ENCODE measurements at places on chromosomes 6 and 20.
A peak's percentile ranks its signal among the peaks of the same experiment; 100 is the strongest.

- no peak for DNase-seq
Observed at GRCh38 chr6:112304680-112305079, 42.5 kb upstream of the RFPL4B start.

DNA sequence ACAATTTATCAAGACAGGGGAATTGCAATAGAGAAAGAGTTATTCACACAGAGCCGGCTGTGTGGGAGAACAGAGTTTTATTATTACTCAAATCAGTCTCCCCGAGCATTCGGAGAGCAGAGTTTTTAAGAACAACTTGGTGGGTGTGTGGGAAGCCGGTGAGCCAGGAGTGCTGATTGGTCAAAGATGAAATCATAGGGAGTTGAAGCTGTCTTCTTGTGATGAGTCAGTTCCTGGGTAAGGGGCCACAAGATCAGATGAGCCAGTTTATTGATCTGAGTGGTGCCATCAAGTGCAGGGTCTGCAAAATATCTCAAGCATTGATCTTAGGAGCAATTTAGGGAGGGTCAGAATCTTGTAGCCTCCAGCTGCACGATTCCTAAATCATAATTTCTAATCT is 50.0 kb upstream of the ECI2 start:
- no peak for DNase-seq

- peak; percentile 7 for DNase-seq
Observed at GRCh38 chr6:46293641-46294316, 123.0 kb upstream of the ENPP5 start.

DNA sequence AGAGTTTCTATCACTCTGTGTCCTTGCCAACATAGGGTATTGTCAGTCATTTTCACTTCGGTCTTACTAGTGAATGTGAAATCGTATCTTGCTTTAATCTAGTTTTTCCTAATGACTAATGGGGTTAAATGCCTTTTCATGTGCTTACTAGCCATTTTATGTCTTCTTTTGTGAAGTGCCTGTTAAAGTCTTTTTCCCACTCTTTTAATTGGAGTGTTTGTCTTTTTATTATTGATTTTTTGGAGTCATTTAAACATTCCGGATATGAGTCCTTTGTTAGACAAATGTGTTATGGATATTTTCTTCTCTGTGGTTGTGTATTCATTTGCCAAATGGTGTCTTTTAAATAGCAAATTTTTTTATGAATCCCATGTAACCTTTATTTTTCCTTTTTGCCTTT is 194.6 kb downstream of the CDH26 start:
- no peak for DNase-seq
